Stimulated activated CD8-positive, alpha-beta memory T cell treated with anti-CD3 and anti-CD28 coated beads, Interleukin-2, amount 100 ng/mL, for 1 hour (primary cell): ENCODE measurements at places on chromosomes 2 and 18.
A peak's percentile ranks its signal among the peaks of the same experiment; 100 is the strongest.

GRCh38 chr2:149894760-149895159 is 307.2 kb upstream of the MMADHC start:
- DNase-seq: no peak

DNA sequence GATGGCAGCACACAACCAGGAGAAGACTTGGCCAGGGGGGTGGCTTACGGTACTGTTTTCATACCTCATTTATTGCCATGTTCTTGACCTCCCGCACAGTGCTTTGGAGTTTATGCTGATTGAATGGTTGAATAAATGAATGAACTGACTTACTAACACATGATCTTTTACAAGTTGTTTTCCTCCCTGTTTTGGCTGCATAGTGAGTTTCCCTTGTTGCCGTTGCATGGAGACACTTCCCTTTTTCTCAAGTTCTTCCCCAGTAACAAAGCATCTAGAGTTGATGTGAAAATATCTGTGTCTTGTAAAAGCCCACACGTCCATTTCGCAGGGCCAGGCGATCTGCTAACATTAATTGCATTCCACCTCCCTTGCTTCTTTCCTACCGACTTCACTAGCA is 35.7 kb upstream of the RAB1A start:
- DNase-seq: no peak

- DNase-seq: no peak
Observed at GRCh38 chr2:233976690-233977294, 59.6 kb downstream of the TRPM8 start.

DNA sequence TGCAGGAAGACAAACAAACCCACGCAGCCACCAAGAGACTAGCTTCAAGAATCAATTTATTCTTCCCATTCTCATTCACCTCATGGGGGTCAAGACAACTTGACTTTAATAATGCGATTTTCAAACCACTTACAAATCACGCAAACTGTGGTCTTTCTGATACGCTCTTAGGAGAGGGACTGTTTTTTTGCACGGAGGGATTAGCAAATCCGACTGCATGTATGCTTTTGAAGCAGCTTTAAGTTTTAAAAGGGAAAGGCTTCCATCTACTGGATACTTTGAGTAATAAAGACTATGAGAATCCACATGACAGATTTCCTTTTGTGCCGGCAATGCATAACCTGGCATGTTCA is 322.9 kb upstream of the KCNJ3 start:
- DNase-seq: no peak

GRCh38 chr2:191218292-191218898 is 26.8 kb upstream of the MYO1B start:
- no peak for DNase-seq

GRCh38 chr18:11849841-11850634 is 1.2 kb upstream of the CHMP1B start:
- DNase-seq: peak; percentile 37

- no peak for DNase-seq
Observed at GRCh38 chr2:128550389-128550788, 231.7 kb upstream of the HS6ST1 start.

GRCh38 chr2:75493230-75493629 is 67.5 kb downstream of the EVA1A start:
- no peak for DNase-seq

- no peak for DNase-seq
Observed at GRCh38 chr2:128371248-128371630, 52.6 kb upstream of the HS6ST1 start.

DNA sequence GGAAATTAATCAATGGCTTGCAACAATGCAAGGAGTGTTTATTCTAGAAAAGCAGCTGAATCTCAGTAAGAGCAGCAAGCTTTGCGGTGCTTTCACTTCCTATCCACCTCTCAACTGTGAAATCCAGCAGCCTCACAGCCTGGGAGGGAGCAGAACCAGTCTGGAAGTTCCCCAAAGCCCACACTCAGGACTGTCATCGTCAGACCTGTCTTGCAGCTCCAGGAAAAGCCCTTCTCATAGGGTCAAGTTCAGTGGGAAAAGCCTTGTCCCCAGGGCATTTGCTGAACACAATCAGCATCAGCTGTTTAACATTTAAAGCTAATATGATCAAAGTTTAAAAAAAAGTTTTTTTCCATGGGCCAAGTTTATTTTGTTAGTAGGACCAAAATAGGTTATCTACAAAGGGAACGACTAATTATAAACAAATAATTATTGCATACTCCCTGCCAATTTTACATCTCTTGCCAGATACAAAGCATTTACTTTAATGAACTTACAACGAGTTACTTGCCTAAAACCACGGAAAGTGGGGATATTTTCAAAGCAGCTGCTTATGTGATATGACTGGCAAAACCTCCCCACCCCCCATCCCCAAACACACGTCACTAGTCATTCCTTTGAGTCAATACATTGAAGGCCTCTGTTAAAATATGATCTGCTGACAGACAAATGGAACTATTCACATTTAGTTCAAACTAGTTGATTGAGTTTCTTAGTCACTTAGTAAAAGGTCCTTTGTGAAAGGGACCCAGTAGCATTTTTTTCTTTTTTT is 36.8 kb downstream of the PARD6G start:
- DNase-seq: no peak

GRCh38 chr2:39142904-39143605 is 22.2 kb upstream of the SOS1 start:
- DNase-seq: no peak

DNA sequence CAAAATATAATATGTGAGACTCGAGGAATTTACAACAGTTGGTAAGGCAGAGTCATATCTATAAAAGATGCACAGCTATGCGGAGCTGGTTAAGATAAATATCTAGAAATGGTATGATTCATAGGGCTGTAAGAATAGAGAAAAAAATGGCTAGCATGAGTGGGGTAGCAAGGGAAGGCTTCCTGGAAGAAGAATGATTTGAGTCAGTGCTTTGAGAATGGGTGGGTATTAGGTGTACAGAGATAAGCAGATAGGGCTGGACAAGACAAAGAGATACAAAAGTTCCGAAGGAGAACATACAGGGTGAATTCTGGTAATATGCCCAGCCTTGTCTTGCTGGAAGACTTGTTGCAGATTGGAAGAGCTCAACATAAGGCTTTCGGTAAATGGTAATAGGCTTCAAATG is 291.5 kb upstream of the CCDC68 start:
- no peak for DNase-seq

DNA sequence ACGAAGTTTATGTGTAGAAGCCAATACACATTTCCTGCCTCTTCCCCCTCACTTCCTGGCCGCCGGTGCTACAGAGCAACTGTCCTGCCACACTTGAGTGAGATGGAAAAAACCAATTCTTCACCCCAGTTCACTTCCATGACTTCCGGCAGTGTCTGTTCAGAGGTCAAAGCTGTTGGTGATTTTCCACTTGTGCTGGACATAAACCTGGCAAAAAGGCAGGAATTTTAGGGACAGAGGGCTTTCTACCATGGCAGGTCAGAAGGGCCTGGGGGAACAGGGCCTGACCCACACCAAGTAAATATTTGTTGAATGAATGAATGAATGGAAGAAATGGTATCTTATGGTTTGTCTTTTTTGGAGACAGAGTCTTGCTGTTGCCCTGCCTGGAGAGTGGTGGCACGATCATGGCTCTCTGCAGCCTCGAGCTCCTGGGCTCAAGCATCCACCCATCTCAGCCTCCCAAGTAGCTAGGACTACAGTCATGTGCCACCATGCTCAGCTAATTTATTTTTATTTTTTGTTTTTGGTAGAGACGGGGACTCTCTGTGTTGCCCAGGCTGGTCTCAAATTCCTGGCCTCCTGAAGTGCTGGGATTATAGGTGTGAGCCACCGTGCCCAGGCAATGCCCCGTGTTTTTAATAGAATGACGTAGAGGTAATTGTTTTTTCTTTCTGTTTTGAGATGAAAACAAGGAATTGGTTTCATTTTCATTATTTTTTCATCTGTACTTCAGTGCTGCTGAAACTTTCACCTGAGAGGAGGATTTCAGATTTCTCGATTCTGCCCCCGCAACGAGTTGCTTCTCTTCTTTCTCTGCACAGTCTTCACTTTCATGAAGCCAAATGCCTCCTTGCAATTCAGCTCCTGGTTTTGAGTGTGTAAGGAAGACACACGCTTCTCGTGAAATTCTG is 48.0 kb upstream of the LPIN2 start:
- DNase-seq: no peak

- no peak for DNase-seq
Observed at GRCh38 chr18:25229081-25229480, 122.9 kb downstream of the ZNF521 start.

GRCh38 chr2:205759257-205759656 is 77.0 kb downstream of the NRP2 start:
- no peak for DNase-seq

- no peak for DNase-seq
Observed at GRCh38 chr2:57973621-57974186, 72.9 kb upstream of the VRK2 start.

DNA sequence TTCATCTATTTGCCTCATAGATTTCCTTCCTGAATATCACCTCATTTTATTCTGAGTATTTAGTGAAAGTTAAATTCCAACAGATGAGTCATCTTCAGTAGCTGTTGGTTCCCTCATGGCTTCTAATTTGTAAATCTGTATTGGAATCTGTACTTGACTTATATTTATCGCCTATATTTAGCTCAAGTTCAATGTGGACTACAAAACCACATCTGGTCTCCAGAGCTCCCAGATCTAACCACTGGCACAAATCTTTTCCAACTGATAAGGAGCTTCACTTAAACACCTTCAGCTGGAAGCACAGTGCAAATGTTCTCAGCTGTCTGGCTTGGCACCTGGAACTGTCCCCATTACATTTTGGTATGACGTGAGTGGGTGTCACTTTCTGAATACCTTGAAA is 82.8 kb upstream of the DSEL start:
- no peak for DNase-seq

GRCh38 chr2:82344670-82345069 is 2040.1 kb upstream of the LRRTM1 start:
- no peak for DNase-seq

GRCh38 chr2:217413193-217413592 is 553.3 kb upstream of the TNP1 start:
- no peak for DNase-seq

GRCh38 chr2:237904831-237905599 is 45.6 kb downstream of the RAMP1 start:
- DNase-seq: no peak

DNA sequence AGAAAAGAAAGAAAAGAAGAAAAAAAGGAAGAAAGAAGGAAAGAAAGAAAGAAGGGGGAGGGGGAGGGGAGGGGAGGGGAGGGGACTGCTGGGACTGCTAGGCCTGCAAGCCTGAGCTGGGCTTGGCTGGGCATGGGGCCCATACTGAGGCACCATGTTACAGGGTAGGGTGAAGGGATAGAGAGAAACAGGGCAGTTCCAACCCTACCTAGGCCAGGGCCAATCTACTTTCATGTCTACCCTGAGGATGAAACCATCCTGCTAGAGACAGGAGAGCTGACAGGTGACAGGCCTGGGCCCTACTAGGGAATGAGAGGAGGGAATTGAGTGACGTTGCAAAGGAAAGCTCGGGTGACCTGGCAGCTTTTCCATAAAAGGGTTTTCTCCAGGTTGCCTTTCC is 41.7 kb downstream of the TEX44 start:
- DNase-seq: no peak

GRCh38 chr2:7950035-7950612 is 731.7 kb upstream of the ID2 start:
- no peak for DNase-seq

DNA sequence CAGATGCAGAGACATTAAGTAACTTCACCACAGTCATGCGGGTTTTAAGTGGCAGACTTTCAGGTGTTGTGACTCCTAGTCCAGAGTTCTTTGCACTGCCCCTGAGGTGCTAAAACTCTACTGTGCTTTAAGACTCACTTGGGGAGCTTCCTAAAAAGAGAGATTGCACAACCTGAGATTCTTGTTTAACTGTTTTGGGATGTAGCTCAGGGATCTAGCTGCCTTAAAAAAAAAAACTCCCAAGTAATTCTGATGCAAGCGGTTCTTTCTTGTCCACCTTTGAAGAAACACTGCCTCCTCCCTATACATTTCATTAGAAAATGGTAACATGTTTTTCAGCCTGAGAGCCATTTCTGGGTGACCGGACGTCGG is 13.0 kb downstream of the IL37 start:
- DNase-seq: no peak

- no peak for DNase-seq
Observed at GRCh38 chr18:56501896-56502295, 136.5 kb downstream of the TXNL1 start.

DNA sequence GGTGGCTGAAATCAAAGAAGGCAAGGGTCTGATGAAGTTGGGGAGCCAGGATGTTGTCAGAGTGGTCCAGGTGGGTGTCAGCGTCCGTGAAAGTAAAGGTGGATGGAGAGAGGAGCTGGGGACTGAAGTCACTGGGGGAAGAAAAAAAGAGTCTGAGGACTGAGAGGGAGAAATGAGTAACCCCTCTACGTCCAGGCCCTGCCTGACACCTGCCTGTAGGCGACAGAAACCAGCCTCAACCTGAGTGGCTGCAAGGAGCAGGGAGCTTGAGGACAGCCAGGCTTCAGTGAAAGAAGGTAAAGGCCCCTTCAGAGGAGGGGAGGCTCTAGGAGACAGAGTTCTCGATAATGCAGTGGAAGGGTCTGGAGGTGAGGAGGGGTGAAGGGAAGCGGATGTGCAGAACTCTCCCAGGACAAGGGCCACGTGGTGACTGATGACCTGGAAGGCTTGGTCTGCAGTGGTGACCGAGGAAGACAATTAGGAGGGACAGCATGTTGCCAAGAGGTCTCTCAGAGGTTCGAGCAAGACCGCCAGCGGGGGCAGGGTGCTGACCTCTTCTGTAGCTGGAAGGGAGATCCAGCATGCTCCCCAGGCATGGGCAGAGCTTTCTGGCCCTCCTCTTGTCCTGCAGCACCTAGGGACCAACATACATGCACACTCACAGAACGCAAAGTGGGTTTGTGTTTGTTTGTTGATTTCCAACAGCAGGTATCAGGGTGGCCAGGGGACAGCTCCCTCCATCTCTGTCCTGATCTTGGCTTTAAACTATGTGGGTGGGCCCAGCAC is 86.6 kb upstream of the TMEM247 start:
- no peak for DNase-seq

GRCh38 chr2:15554525-15555218 is 6.5 kb downstream of the NBAS start:
- no peak for DNase-seq

- no peak for DNase-seq
Observed at GRCh38 chr2:50863856-50864255, 168.1 kb downstream of the NRXN1 start.

DNA sequence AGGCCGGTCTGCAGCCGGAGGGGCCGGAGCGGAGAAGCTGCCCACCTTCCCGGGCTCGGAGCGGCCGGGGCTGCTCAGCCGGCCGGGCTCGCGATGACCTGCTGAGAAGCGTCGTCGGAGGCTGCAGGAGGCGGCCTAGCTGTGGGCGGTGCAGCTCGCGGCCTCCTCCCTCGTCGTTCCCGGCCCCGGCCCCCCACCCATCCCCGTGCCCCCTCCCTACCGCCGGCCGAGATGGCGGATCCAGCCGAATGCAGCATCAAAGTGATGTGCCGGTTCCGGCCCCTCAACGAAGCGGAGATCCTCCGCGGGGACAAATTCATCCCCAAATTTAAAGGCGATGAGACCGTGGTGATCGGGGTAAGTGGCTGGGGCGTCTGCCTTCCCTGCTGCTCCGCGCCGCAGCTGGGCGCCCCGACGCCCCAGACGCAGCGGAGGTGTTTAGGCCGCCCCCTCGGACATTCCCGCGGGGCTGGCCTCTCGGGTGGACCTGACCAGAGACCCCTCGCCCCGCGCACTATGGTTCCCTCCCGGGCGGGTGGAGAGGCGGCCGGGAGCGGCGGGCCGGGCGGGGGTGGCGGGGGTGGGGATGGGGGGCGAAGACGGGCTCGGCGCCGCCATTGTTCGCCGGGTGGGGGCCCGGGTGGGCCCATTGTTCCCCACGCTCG is 492 bp downstream of the KIF5C start:
- DNase-seq: no peak

- no peak for DNase-seq
Observed at GRCh38 chr2:200752332-200752731, 59.4 kb upstream of the BZW1 start.
